ENCODE measurements at places on chromosomes 12 and 14.

DNA sequence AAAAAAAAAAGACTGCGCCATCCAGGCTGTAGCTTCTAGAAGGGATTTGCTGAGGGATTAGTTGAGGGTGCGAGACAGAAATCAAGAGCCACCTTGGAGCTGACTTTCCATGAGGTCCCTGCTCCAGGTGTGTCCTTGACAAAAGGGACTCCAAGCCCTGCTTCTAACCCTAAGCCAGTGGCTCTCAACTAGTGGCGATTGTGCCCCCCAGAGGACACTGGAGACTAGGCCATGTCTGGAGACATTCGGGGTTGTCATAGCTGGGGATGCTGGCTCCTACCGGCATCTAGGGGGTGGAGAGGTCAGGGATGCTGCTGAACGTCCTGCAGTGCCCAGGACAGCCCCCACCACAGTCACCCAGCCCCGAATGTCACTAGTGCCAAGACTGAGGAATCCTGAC lies 40.6 kb downstream of the SPRING1 start:
- no peak for DNase-seq

- DNase-seq, result no peak
Measured at GRCh38 chr12:52132754-52133161, 53.3 kb downstream of the SMIM41 start.

DNA sequence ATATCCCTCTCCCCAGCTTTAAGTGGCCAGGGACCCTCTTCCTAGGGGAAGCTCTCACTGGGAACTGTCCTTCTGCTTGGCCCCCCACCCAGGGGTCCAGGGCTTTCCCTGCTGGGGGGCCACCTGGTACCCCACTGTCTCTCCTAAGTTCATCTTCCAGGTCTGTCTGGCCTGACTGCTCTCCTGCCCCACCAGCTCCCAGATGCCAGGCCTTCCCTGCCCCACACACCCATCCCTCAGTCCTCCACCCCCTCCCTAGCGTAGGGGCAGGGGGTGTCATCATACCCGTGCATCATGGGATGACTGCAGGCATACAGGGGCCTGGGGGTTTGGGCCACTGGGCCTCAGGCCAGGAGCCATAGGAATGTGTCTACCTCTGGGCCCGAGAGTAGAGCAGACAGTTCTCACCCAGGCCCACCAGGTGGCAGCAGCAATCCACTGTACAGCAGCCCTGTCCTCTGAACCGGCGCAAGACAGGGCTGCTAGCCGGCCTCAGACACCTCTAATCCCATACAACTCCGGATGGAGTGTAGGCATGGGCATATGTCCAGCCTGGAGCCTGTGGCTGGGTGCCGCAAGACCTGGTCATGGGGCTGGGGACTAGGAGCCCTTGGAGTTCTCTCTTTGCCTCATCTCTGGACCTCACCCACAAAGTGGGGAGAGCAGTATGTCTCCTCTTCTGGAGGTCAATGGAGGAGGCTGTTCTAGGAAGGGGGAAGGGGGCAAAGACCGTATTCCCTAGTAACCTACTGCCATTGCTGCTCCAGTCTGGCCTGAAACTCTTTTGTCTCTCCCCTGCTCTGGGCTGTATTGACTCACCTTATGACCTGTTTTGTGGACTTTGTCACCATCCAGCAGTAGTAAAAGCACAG lies 10.0 kb upstream of the SMARCD1 start:
- DNase-seq, result no peak

- no peak for DNase-seq
Measured at GRCh38 chr12:43758247-43758727, 303 bp downstream of the PUS7L start.

DNA sequence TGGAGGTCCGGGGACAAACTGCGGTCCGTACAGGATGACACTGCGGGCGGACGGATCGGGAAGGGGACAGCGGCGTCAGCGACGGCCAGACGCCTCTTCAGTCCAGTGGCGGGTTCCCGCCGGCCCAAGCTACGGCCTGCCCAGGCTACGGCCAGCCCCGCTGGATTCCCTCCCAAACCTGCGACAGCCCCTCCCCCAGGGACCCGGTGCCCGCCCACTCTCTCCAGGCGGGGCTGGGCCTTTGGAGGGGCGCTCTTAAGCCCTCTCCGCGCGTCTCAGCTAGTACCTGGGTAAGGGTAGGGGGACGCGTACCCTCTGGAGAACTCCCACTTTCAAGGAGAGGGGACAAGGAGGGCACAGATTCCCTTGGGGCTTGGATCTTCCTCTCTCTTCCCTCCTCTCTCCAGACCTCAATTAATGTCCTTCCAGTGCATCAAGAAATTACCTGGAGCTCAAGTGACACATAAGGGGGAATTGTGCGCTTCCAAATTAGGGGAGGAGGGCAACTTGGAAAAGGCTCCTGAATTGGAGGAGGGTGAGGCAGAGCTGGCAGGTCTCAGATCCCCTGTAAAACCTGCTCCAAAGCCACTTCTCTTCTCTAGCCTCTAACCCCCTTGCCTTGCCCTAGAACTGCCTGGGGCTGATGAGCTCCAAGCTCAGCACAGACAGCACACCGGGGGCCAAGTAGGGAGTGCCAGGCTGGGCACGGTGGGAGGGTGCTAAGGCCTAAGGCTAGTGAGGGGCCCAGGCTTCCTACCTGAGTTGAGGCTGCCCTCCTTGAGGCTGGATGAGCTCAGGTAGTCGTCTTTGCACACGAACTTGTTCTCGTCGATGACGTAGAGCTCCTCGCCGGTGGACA lies 3.1 kb downstream of the LHX5 start:
- DNase-seq, result no peak

DNA sequence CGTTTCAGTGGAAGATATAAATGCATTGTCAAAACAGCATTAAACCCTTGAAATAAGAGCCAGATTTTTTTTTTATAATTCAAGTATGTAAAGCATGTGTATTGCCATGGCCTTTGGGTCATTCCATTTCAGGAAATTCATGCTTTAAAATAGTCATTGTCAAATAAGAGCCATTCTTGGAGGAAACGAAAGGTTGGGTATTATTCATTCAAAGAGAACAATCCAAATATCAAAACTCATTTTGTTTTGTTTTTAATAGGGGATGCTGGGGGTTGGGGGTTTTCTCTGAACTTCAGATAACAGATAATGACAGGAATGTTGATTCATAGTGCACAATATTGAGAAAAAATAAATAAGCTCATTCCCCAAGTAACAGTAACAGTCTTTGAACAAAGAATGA lies 174.4 kb upstream of the NUDT4 start:
- DNase-seq, result no peak

DNA sequence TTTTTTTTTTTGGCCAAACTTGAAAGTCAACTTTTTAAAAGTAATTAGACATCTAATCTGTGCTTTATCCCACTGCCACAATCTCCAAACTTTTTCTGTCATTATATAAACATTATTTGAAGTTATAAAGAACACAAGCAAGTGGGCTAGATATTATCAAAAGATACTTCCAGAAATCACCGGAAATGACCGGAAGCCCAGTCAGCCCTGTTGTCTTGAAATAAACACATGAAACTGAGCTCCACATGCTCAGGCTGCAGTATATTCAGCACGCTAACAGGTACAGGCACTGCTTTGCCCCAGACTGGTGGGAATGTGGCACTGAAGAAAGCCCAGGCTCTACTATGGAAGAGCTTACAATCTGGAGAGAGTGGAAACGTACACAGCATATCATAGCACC lies 158.9 kb upstream of the PLEKHG7 start:
- no peak for DNase-seq

GRCh38 chr12:96623155-96623554 lies 133.8 kb downstream of the CFAP54 start:
- no peak for DNase-seq

DNA sequence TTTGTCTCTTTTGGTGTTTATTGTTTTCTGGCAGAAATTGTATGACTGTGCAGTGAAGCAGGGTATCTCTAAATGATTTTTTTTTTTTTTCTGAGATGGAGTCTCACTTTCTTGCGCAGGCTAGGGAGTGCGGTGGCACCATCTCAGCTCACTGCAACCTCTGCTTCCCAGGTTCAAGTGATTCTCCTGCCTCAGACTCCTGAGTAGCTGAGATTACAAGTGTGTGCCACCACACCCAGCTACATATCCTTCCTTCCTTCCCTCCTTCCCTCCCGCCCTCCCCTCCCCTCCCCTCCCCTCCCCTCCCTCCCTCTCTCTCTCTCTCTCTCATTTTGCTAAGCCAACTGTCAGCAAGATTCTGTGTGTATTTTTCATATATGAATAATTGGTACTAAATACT lies 94.4 kb downstream of the PPHLN1 start:
- DNase-seq, result no peak

GRCh38 chr14:68418174-68419118 lies 374.4 kb downstream of the ZFP36L1 start:
- no peak for DNase-seq

DNA sequence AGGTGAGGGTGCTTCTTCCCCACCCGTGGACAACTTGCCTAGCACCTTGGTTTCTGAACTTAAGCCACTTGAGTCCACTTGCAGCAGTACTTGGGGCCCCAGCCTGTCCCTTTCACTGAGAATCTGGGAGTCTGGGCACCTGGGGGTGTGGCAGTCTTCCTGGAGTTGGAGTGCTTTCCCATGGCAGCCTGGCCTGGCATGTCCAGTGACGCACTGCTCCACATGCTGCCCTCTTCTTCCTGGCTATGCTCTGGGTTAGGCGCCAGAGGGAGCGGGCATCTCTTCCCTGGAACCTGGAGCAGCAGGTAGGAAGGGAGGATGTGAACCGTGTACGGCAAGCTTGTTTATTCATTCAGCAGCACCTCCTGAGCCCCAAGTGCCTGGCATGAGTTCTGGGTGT lies 76.4 kb downstream of the PAPOLA start:
- DNase-seq, result no peak

DNA sequence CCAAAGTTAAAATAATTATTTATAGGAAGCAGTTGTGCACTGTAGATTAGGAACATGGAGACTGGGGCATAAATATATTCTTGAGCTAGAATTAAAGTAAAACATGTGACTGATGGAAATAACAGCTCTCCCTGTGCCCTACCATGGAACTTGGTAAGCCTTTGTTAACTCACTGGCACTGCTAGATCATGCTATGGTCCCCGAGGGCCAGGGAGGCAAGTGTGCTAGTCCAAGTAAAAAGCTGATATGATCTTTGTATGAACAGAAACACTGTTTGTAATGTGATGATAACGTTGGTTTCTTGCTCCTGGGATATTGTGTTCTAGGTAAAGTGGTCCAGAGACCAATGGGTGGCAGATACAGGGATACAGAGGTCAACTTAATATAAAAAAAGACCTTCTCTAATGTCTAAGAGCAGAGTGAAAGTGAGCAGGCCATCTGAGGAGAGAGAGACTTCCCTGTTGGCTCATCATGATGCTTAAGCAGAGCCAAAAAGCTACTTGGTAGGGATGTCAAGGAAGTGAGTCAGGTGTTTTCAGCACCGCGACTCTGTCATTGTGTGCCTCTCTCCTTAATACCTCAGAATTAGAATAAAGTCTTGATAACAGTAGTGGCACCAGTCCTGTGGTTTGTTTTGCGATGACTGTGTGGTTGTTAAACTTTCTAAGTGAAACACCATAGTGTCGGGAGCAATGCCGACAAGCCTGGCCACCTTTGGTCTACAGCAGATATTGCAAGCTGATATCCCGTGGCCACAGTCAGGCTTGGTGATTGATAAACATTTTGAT lies 27.6 kb downstream of the BICD1 start:
- DNase-seq, result no peak

GRCh38 chr12:57261428-57261865 lies 10.5 kb upstream of the STAC3 start:
- no peak for DNase-seq

GRCh38 chr12:5513406-5513805 lies 81.5 kb downstream of the NTF3 start:
- DNase-seq, result no peak

GRCh38 chr14:24064091-24064795 lies 7.1 kb upstream of the CPNE6 start:
- no peak for DNase-seq

- DNase-seq, result no peak
Measured at GRCh38 chr12:18224745-18225144, 36.6 kb upstream of the PIK3C2G start.

DNA sequence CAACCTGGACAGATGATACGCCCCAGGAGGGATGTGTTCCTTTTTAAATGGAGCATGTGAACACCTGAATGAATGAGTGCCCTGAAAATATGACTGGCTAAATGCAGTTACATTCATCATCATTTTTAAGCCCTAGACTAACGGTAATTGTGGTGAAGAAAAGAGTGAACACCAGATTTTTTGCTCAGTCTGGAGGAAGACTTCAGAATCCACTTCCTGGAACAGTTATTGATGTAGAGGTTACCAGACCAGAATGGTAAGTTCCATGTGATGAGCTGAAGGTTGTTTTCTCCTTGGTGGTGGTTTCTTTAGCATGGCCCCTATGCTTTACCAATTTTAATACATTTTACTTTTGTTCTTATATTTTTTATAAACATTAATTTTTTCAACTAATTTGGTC lies 29.3 kb downstream of the PIWIL1 start:
- no peak for DNase-seq

GRCh38 chr14:104932676-104933631 lies 8.3 kb downstream of the PLD4 start:
- DNase-seq, result no peak

GRCh38 chr14:29458547-29458946 lies 469.1 kb downstream of the PRKD1 start:
- DNase-seq, result no peak

GRCh38 chr12:24379433-24379832 lies 430.0 kb upstream of the SOX5 start:
- no peak for DNase-seq

DNA sequence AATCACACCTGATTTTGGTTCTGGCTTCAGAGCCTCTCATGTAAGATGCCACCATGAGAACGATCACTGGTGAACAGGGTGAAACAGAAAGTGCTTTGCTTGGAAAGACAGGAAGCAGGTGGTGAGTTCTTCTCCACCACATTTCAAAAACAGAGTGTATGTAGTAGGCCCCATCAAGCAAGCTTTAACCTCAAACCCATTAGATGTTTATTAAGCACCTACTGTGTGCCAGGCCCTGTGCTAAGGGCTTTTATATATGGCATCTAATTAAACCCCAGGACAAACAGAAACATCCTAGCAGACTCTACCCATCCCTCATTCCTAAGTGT lies 47.8 kb upstream of the MED13L start:
- DNase-seq, result no peak

DNA sequence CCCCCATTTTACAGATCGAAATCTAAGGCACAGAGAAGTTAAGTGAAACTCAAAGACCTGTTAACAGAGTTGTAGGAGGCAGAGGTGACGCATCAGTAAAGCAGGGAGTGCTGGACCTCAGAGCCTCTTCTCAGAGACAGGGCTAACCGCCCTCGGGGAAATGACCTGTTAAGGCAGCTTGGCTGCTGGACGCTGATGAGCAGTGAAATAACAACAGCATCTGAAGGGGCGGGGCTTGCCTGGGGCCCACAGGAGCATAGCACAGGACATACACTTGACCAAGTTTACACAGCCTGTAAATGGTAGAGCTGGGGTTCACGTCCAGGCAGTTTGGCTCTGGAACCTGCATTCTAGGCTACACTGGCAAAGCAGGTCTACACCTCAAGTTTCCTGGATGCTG lies 39.3 kb downstream of the LRTM2 start:
- no peak for DNase-seq

GRCh38 chr12:32486158-32486557 lies 86.8 kb downstream of the FGD4 start:
- DNase-seq, result no peak

GRCh38 chr12:25401547-25402345 lies 151.0 kb upstream of the KRAS start:
- no peak for DNase-seq

Data from esophagus squamous epithelium (tissue), 5 donors.